Suppressor macrophage treated with lipopolysaccharide for 4 hours (primary cell): ENCODE measurements at places on chromosomes 5 and 9.

- no peak for DNase-seq
Measured at GRCh38 chr5:138602371-138603000, 27.3 kb upstream of the HSPA9 start.

GRCh38 chr9:86577420-86578333, 223.5 kb upstream of the TUT7 start:
- DNase-seq: no peak

DNA sequence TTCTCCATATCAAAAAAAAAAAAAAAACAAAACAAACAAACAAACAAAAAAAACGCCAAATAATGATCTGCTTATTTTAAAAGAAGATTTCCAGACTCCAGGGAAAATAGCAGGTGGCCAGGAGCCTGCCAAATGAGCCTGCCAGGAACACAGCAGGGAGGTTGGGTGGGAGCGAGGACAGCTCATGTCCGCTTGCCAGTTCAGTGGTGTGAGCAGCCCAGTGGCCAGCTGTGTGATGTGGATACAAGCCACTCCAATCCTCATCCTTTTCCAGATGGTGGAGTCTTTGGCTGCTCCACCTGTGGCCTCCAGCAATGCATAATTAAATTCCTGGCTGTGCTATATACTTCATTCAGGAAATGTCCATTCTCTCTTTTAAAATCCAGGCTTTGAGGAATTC, 1025.1 kb upstream of the C9orf72 start:
- no peak for DNase-seq

DNA sequence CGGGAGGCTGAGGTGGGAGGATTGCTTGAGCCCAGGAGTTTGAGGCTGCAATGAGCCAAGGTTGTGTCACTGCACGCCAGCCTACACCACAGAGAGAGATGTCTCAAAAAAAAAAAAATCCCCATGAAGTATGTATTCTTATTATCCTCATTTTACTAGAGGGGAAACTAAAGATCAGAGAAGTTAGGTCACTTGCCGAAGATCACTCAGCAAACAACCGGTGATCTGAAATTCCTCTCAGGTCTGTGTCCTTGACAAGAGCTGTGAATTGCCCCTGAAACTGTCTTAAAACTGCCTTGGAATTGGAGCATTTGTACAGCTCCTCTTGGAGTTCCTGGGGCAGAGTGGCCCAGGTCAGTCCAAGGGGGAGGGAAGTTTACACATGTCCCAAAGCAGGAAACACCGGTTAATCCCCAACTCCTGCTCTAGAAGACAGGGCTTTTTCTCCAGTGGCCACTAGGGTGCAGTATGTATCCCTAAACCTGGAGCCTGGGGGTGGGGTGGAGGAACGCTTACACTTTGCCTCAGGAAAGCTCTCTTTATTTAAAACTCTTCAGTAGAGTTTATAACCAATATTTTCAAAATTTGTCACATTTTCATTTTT, 27.6 kb downstream of the AQP7 start:
- DNase-seq: peak; percentile 79

- no peak for DNase-seq
Measured at GRCh38 chr9:105858877-105859276, 164.5 kb downstream of the TMEM38B start.

DNA sequence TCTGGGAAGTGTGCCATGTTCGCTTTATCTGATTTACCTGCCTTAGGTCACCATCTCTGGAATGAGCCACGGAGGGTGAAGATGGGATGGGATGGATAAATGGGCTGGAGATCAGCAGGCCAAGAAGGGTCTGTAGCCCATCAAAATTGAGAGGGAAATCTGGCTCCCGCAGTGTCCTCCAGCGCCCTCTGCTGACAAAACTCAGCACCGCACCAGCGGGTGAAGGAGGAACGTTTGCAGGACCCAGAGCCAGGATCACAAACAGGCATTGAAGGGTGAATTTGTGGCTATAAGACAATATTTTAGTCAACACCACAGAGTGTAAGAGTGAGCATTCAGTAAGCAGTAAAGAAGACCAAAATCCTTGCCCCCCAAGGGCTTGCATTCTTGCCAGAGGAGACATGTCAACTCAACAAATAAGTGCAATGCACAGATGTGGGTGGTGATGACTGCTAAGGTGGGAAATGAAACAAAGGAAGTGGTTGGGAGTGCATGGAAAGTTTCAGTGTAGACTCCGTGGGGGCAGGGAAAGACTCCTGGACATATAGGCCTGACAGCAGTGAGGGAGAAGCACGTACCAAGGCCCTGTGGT, 124.4 kb downstream of the TENT4A start:
- peak; percentile 48 for DNase-seq

DNA sequence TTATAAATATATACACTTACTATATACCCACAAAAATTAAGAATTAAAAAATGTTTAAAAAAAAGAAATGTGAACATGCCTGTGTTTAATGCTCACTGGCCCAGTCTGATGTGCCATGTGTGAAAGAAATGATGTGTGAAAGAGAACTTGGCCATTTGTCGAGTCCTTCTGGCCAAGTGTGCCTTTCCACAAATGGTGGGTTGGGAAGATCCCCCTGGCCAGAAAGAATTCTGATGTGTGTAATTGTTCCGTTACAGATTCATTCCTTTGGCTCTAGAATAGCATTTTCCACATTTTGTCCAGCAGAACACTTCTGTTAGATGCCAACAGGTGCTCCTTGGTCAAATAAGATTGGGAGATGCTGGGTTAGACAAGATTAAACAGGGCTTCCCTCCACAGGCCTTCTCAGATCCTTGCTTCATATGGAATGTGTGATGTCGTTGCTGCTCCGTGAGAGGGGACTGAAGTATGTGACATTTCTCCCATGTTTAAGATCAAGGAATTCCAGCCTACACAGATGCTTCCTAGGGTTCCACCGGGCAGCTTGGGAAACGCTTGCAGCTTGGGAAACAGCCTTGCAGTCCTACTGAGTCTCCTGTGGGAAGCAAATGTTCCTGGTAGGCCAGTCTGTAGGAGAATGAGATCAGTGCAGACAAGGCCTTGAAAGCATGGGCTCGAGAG, 32.1 kb downstream of the GDNF start:
- DNase-seq: no peak

DNA sequence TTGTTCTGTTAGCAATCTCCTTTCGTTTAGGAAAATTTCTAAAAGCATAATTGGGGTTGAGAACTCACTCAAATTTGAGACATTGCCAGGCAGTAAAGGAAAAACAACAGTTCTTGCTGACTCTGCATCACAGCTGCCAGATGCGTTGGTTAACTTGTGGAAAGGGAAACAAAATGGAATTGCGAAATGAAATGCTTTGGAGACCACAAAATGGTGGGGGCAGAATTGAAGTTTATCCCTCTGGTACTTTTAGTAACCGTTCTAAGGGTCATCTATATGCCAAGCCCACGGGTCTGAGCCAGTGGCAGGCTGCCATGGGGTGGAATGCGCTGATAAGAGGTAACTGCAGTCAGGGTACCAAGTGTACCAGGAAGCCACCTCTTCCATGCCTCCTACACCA, 28.6 kb upstream of the SELENOP start:
- peak; percentile 51 for DNase-seq

- peak; percentile 33 for DNase-seq
Measured at GRCh38 chr5:179620293-179620692, 3.2 kb downstream of the HNRNPH1 start.

GRCh38 chr9:13513716-13514444, 234.4 kb upstream of the MPDZ start:
- DNase-seq: no peak

DNA sequence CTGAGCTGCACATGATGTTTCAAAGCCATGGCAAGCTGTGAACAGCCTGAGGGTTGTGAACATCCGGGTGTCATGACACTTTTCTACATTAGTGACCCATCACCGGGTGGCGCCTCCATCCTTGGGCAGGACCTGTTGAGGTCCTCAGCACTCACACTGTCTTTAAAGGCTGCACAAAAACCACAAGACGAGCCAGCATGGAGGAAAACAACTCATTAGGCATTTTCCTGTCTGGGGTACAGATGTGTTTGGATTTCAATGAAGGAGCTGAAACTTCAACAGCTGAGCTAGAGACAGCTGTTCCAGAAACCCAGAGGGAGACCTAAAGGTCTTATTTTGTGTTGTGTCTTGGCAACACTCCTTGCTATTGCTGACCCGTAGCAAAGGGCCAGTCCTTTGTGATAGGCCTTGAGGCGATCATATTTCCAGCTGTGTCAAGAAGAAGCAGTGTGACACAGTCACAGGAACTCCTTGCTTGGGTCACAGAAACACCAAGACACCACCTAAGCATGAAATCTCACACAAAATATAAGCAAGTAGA, 151.8 kb upstream of the VLDLR start:
- peak; percentile 5 for DNase-seq

DNA sequence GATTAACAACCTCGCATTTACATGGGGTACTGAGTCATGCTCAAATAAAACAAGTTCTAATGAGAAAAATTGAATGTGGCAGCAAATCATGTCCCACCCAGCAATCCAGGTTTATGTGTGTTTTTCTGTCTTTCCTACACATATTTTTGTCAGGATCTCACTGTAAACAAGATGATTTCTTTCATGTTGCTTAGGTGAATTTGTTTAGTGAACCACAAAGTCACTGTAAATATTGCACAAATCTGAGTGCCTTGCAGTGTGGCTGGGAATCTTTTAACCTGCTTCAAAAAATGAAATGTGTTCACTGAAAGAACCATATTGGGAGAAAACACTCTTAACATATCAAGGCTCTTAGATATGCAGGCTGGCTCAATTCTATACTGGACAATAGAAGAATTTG, 23.1 kb upstream of the ZCCHC7 start:
- no peak for DNase-seq

DNA sequence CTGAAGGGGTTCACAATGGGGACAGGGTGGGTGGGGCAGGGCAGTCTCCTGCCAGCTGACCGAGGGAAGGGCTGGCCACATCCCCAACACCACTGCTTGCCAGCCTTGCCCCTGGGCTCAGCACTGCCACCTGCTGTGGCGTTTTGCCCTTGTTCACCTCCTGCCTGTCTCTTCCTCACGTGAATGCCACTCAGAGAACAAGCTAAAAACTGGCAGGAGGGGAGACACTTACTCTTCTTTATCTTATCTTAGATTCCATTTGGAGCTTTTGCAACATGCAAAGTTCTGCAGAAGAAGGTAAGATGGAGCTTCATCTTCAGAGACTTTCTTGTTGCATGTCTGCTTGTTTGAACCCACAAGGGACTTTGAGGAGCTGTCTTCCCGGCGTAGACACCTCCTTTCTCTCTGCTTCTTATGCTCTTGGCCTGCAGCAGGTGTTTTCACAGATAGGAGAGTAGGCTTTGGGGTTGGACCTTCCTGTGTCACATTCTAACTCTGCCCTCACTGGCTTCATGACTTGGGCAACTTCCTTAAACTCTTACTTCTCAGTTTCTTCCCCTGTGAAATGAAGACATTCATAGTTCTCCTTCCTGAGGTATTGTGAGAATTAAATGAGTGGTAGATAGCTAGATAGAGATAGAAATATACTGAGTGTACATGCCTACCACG, 4.1 kb downstream of the LRSAM1 start:
- peak; percentile 71 for DNase-seq

DNA sequence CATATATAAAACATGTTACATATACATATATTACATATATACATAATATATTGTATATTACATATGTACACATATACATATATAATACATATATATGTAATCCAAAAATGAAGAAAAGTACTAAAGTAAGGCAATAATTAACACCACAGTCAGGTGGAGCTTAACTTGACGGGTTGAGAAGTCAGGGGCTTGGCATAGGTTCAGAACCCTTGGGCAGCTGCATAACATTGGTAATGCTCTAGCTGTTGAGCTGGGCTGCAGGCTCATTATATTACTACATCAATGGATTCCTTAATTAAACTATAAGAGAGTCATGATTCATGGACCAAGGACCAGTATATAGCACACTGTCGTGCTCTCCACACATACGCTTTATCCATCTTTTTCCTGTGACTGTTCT, 435.2 kb upstream of the ADAMTS16 start:
- DNase-seq: no peak

DNA sequence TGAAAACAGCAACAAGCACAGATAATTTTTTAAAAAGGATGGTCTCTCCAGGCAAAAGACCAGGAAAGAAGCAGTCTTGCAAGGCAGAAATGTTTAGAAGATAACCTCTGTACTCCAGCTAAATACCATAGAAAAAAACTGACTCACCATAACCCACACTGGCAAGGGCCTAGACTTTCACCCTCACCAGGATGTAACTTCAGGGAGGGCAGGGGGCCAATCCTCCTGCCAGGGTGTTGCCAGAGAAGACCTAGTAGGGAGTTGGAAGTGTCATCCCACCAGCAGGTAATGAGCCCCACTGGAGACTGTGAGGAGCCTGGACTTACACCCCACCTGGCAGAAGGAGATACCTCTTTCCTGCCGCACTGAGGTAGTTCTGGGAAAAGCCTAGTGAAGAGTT, 97.6 kb downstream of the PRELID2 start:
- no peak for DNase-seq

GRCh38 chr5:170311511-170312300, 14.1 kb upstream of the LCP2 start:
- peak; percentile 64 for DNase-seq

GRCh38 chr9:34124926-34125325, 1.6 kb downstream of the DCAF12 start:
- DNase-seq: peak; percentile 70

DNA sequence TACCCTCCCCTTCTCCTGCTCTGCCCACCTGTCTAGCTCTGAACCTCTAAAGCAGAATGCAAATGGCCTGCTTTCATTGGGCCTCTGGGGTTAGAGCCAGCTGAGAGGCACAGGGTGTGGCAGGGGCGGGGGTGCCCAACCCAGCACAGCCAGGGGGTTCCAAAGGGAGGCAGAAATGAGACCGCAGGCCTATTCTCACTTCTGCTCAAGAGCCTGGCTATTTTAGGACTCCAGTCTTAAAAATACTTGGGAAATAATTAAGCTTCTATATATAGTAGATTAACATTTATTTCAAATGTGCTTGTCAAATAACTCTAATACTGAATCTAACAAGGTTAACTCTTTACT, 5.7 kb downstream of the QSOX2 start:
- no peak for DNase-seq

DNA sequence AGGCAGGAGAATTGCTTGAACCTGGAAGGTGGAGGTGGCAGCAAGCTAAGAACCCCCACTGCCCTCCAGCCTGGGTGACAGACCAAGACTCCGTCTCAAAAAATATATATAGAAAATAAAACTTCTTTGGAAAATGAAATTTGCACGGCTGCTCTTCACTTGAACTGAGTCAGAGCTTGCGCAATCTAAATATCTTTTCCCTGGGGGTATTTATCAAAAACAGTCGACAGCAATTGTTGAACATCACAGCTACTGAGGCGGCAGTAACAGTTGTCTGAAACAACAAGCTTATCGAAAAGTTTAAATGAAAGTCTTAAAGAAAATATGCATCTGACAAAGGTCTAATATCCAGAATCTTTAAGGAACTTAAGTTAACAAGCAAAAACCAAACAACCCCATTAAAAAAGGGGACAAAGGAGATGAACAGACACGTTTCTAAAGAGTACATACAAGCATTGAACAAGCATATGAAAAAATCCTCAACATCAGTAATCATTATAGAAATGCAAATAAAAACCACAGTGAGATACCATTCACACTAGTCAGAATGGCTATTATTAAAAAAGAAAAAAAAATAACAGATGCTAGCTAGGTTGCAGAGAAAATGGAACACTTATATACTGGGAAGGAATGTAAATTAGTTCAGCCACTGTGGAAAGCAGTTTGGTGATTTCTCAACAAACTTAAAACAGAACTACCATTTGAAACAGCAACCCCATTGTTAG, 153.6 kb upstream of the CDH9 start:
- DNase-seq: no peak
